ENCODE measurements at places on chromosomes 1 and 21.

- DNase-seq = peak; percentile 94
Observed at GRCh38 chr1:109910123-109910962, at the start of gene CSF1. Gene CSF1, plus strand, starts transcription at chr1:109910849. Its CDS starts 175 bp downstream, at chr1:109911024.

DNA sequence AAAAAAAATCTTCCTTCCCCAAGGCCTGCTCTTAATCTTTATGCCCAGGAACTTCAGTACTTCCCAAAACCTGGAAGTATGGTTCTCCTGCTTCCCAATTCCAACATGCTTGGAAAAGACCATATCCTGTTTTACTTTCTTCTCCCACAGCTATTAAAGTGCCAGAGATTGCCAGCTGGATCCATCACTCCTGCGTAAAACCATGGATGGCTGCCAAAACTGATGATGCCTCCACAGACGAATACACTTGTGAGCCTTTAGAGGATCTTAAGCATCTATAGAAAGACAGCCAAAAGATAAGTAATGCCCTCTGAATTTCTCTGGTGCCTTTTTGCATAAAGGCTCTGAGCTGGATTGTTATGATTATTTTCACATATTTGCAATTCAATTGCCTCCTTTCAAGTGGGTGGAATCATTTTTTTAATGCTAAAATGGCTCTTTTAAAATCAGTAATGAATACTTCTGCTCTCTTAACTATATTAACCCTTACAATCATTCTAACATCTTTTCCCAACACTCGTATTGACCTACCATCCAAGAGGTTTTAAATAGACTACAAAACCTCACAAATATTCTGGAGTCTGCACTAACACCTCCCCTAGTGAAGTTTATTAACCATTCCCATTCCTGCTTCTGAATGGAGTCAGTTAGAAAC, 1807.8 kb downstream of the BRINP3 start:
- peak; percentile 25 for DNase-seq

- DNase-seq = no peak
Observed at GRCh38 chr1:208237241-208237640, 6.9 kb downstream of the PLXNA2 start.

GRCh38 chr1:3716351-3716750, 35.9 kb upstream of the CCDC27 start:
- DNase-seq = no peak

- DNase-seq = no peak
Observed at GRCh38 chr1:1050577-1051052, 23.5 kb downstream of the RNF223 start.

- no peak for DNase-seq
Observed at GRCh38 chr1:211517006-211517405, 25.0 kb upstream of the RD3 start.

DNA sequence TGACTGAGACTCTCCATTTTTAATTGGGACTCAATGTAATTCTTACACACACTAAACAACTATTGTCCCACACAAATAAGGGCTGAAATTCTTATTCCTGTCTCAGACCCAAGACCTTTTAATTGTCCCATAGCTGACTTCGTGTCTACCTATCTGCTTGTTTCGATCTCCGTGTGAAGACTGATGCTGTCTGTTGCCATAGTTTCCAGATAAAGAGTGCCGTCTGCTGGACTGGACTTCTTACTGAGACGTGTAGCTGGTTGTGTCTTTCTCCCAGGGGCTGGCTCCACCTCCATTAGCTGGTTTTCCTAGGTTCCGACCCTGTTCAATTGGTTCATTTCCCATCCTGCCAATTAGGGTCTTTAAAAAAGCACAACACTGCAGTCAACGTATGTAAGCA, 235.3 kb upstream of the PLXNA2 start:
- no peak for DNase-seq

DNA sequence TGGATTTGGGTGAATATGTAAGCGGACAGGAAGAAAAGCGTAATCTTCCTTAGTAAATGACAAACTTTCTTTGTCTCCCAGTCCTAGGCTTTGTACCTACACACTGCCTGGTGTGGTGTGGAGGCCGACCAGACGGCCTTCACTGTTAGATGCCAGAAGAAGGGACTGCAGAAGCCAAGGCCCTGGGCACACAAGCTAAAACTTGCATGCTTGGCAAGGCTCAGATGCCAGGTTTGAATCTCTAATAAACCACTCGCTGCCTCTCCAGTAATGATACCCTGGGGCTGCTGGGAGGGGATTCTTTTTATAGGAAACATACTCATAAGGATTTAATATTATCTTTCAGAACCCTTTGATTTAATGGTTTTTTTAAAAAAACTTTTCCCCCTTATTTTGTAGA, 263.8 kb downstream of the PTPRC start:
- no peak for DNase-seq

- no peak for DNase-seq
Observed at GRCh38 chr1:214899908-214900460, 182.6 kb upstream of the KCNK2 start.

DNA sequence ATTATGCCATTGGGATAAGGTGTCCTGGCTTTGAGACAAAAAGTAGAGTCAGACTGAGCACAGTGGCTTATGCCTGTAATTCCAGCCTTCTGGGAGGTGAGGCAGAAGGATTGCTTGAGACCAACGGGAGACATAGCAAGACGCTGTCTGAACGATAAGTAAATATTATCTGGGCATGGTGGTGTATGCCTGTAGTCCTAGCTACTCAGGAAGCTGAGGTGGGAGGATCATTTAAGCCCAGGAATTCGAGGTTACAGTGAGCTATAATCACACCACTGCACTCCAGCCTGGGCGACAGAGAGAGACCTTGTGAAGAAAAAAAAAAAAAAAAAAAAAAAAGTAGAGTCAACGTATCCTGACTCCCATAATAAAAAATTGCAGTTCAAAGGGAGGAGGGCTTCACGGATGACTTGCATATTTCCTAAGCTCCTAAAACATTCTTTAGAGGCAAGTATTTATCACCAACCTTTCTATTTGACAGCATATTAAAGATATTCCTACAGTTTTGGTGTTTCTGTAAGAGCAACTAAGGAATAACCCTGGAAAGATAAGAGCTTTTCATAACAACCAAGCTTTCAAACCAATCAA, 141.2 kb downstream of the SLC44A5 start:
- no peak for DNase-seq

- peak; percentile 26 for DNase-seq
Observed at GRCh38 chr1:149845416-149845815, 54.0 kb upstream of the BOLA1 start.

GRCh38 chr1:185063719-185064118, 18.4 kb downstream of the RNF2 start:
- DNase-seq = no peak

DNA sequence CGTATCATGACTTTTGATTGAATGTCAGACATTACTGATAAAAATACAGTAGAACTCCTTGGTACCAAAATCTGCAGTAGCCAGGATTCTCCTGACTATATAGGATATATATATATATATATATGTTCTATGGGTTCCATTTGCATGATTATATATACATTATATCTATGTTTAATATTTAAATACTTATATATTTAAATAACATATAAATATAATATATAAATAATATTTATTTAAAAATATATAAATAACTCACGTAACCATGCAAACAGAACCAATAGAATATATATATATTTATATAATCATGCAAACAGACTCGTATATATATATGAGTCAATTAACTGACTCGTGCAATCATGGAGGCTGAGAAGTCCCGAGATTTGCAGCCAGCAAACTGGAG, 278.8 kb upstream of the PLXNA2 start:
- DNase-seq = no peak

DNA sequence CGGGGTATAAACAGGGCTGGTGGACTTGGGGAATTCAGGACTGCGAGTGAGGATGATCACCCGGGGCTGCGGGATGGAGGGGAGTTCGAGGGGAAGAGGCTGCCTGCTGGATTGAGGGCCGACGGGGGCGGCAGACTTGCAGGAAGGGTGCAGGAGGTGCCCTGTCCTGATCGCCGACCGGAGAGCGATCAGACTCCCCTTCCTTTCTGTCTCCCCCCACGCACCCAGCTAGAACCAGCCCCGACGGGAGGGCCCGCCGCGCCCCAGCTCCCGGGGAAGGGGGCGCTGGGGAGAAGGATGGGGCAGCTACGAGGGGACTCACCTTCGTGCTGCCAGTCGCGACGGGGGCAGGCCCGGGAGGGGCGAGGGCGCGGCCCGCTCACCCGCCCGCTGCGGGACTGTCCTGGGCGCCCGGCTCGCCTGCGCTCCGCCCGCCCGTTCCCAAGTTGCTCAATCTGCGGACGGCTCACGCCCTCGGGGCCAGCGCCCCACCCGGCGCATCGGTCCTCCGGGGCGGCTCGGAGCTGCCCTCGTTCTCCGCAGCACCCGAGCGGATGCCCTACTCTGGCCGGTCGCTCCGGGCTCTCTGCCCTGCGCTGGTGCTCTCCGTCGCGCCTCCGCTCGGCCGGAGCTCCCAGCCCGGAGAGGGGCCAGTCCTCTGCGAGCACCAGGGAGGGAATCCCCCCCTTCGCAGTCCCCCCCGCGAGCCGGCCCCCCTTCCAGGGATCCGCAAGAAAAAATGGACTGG, at the start of gene RSPO1:
Gene RSPO1 (minus strand): TSS at position 649 of the 748 bp plus-strand sequence. CDS start 5,231 bp downstream, outside the sequence.
- DNase-seq = peak; percentile 73

GRCh38 chr1:28243685-28244311, 7.9 kb downstream of the ATP5IF1 start:
- no peak for DNase-seq

GRCh38 chr1:45820173-45820572, 16.8 kb downstream of the MAST2 start:
- DNase-seq = no peak

DNA sequence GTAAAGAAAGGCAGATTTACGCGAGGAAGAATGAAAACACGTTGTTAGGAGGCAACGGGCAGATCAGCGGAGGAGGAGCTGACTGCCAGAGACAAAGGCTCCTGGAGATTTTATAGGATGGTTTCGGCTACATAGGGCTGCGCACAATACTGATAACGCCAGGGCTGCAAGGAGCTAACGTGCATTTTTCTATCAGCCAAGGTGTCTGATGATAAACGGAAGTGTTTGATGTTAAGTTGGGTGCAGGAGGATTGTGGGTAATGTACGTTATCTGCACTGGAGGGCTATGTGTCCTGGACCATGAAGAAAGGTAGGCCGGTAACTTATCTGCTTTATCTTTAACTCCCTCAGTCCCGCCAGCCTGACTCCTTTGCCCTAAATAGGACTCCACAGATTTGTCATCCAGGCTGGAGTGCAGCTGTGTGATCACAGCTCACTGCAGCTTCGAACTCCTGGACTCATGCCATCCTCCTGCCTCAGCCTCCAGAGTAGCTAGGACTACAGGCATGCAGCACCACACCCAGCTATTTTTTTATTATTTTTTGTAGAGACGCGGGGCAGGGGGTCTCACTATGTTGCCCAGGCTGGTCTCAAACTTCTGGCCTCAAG, 29.6 kb downstream of the SETD4 start:
- DNase-seq = no peak

DNA sequence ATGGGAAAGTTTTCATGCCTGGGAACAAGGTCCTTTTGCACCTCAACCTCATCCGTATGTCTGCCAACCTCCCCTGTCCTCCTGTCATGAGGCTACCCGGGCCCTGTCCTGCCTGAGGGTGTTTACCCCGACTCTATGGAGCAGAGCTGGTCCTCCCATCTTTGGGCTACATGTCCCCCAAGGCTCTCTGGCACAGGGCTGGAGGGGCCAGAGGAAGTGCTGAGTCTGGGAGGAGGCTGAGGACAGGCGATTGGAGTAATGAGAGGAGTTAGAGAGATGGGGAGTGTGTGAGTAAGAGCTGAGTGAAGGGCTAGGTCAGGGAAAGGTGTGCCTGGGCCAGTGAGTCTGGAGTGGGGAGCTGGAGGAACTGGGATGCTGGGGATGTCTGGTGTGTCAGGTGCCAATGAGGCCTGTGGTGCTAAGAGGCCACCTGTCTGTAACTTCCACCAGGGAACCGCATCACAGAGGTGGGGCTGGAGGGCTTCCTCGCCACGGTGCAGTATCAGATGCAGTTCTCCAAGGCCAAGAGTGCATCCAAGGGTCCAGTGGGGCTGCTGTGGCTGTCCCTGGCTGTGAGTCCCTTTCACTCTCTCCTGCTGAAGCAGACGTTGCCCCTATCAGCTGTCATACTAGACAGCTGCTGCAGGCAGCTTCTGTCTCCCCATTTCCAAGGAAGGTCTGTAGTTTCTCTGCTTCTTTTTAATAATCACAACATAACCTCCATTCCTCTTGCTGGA, 11.7 kb downstream of the LRRC71 start:
- no peak for DNase-seq

- DNase-seq = no peak
Observed at GRCh38 chr1:211892577-211892976, 62.0 kb upstream of the LPGAT1 start.

DNA sequence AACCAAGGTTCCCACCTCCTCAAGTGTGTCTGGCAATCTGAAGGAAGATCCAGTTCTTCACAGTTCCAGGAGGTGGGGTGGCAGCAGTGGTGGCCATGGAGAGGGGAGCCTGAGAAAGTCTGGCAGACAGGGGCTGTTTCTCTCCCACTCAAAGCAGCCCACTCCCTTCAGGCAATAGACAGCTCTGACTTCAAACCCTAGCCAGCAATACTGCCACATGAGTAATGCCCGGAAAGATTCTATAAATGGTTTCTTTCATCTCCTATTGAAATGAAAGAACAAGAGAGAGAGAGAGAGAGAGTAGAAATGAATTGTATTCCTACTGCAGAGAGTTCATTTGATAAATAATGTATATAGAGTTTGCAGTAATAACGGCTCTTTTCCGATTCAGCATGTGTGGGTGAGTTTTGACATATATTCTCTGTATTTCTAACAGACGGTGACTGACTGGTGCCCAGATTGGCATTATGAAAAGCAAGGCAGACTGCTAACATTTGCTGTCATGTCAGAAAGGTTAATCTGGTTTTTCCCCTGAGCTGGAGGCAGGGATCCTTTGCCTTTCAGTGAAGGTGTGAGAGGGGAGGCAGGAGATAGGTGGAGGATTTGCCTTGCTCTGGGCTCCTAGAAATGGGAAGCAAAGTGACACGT, 267.1 kb upstream of the KIAA0040 start:
- no peak for DNase-seq

DNA sequence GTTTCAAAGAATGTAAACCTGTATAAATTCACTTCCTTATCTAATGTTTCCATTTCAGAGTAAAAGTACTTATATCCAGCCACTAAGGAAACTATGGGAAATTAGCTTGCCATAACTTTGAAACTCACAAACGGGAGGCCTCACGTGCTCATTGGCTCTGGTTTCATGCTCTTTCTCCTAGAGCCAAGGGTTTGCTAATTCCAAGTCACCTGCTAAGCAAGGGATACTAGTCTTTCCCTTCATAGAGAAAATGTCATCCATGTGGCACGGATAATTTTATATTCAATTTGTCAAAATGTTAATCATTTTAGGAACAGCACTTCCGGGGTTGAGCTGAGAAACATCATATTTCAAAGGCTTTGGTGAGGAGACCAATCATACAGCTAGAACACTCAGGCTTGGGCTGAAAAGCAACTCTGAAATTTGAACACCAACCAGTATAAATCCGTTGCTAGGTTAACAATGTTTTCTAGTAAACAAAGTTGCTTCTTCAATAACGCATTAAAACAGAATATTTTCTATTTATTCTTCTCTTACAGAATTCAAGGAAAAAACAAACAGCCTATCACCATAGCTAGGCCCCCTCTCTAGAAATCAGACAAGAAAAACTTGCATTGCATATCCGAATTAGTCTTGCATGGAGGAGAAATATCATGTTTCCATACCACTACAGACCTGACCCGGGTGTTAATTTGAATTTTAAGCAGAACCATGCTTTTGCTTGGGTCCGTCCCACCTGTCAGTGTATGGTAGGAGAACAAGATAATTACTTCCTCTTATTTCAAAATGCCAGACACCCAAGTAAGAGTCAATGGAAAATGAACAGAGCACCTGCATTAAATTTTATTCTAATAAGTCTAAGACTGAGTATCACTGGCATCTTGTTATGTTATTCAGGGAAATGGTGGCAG, 196.1 kb upstream of the ESRRG start:
- DNase-seq = no peak

GRCh38 chr1:201488830-201489589, 17.9 kb downstream of the CSRP1 start:
- peak; percentile 67 for DNase-seq

Data from lung (tissue), 17 donors.